Smooth muscle cell of the pulmonary artery (primary cell): ENCODE measurements at places on chromosomes 3 and 15. TPM values are rescaled to one million over a fixed set of nuclear protein-coding genes. Genes with fewer than 3 reads are reported as not detected.

The ADAMTS17 gene
- 4.8 and 6.6 TPM in 2 replicates for total RNA-seq

The SLC12A1 gene
- not detected in 2 replicates for total RNA-seq

The LRRIQ4 gene
- total RNA-seq, result 0.07 TPM in 2 replicates

The GOLGA8N gene
- 6.8 and 7.1 TPM in 2 replicates for total RNA-seq

The C2CD4B gene
- 0.72 and 0.89 TPM in 2 replicates for total RNA-seq

The GCNT3 gene
- 0.07 and 0.23 TPM in 2 replicates for total RNA-seq

The COL6A6 gene
- 0.23 and 2.7 TPM in 2 replicates for total RNA-seq

The TTC21A gene
- 3.2 and 6.8 TPM in 2 replicates for total RNA-seq

The NANOGP8 gene
- not detected in 2 replicates for total RNA-seq

The SOX14 gene
- not detected in 2 replicates for total RNA-seq

The PRICKLE2 gene
- total RNA-seq, result 31.0 and 35.4 TPM in 2 replicates

The PLSCR5 gene
- total RNA-seq, result not detected in 2 replicates

The TAGLN3 gene
- 0.26 and 3.5 TPM in 2 replicates for total RNA-seq

The FBLN2 gene
- total RNA-seq, result 133 and 498 TPM in 2 replicates

The REC114 gene
- not detected in 2 replicates for total RNA-seq

The GP9 gene
- not detected in 2 replicates for total RNA-seq

The ADGRG7 gene
- total RNA-seq, result 0.07 TPM in 1 of 2 replicates, not detected in the other

The MAP6D1 gene
- total RNA-seq, result 2.3 and 3.1 TPM in 2 replicates

The SCN5A gene
- total RNA-seq, result 0.23 and 0.72 TPM in 2 replicates

The PRR20G gene
- not detected in 2 replicates for total RNA-seq

The TMEM207 gene
- not detected in 2 replicates for total RNA-seq

The GHRL gene
- total RNA-seq, result not detected in 2 replicates

The SPINT1 gene
- 0.33 and 0.36 TPM in 2 replicates for total RNA-seq

The CPEB1 gene
- total RNA-seq, result 9.0 and 14.1 TPM in 2 replicates

The C3orf20 gene
- total RNA-seq, result under 0.01 and 0.07 TPM in 2 replicates

The IGSF11 gene
- total RNA-seq, result under 0.01 and 0.10 TPM in 2 replicates

The MAPKAPK3 gene
- 40.2 and 58.5 TPM in 2 replicates for total RNA-seq

The EEFSEC gene
- 5.0 and 5.9 TPM in 2 replicates for total RNA-seq

The ZNF80 gene
- not detected in 2 replicates for total RNA-seq

The RARRES1 gene
- 8.0 and 10.9 TPM in 2 replicates for total RNA-seq

The ZNF35 gene
- total RNA-seq, result 8.0 and 9.7 TPM in 2 replicates
